Aorta (tissue), 5 donors: ENCODE measurements at places on chromosomes 4 and X. TPM values are rescaled to one million over a fixed set of nuclear protein-coding genes. Genes with fewer than 3 reads are reported as not detected.

GRCh38 chrX:16239211-16239610 is 71.9 kb downstream of the MAGEB17 start:
- no peak for DNase-seq

GRCh38 chr4:25590171-25590570 is 65.5 kb upstream of the SLC34A2 start:
- no peak for DNase-seq

- no peak for DNase-seq
Measured at GRCh38 chr4:178329226-178329872, 887.1 kb upstream of the AGA start.

Gene NDST4
- total RNA-seq, result not detected

DNA sequence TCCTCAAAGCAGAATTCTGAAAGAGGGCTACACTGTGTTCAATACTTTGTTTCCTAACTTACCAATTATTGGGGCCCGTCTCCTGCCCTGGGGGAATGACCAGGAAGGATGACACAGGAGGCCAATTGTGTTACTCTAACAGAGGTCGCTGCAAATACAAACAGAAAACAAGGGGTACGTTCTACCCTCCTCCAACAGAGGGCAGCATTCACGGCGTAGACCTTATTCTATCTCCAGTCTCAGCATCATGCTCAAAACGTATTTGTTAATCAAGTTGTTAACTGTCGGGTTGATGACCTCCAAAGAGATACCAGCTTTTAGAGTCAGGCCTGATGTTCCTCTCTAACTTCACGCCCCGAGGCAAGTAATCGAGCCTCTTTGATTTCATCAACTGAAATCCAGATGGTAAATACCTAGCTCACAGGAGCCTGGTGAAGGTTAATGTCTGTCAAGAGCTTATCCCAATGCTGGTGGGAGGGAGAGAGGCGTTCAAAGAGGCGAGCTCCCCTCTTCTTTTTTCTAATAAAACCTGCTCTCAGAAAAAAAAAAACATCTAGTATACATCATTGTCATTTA is 181.0 kb upstream of the KCNIP4 start:
- DNase-seq, result no peak

DNA sequence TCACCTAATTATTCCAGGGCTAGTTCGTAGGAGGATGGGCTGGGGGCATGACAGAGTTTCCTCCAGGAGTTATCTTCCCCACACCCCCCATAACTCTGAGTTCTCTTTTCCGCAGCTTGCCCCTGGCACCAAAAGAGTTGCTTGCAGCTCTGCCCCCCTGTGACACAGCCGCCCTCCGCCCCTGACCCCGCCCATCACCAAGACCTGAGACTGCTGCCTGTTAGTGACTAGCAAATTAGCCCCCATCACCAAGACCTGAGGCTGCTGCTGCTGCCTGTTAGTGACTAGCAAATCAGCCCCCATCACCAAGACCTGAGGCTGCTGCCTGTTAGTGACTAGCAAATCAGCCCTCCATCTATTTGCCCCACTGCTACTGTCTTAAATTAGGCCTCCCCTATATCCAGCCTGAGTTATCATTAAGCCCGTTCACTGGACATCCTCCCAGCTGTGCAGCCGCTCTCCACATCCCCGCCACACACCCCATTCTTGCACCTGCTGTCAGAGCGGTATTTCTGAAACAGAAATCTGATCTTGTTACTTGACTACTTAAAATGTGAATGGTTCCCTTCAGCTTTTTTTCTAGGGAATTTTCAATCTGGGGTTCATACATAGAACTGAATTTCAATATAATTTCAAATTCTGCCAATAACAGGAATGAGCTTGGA is 1.5 kb upstream of the PAPSS1 start:
- DNase-seq, result no peak

DNA sequence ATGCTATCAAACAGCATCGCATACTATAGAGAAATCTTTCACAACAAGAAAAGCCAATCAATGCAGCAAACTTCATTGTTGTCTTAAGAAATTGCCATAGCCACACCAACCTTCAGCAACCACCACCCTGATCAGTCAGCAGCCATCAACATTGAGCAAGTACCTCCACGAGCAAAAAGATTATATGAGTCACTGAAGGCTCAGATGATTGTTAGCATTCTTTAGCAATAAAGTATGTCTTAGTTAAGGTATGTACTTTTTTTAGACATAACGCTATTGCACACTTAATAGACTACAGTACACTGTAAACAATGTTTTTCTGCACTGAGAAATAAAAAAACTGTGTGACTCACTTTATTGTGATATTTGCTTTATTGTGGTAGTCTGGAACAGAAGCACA is 37.8 kb upstream of the FUNDC1 start:
- no peak for DNase-seq

Gene CT45A1
- not detected for total RNA-seq

DNA sequence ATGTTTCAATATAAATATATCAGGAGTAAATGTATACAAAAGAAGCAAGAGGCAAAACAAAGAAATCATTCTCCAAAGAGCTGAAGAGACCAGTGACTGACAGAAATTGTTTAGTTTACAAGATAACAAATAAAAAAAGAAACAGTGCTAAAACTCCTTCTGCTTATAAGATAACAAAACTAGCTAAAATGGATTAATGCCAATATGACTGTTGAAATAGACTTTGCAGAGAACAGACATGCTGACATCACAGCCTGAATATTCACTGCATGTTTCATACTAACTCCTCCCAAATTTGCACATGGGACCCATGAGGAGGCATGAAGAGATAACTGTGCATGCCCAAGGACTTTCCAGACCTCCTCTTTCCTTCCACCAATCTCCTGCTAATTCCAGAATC is 6.2 kb upstream of the GABRA4 start:
- DNase-seq, result no peak

DNA sequence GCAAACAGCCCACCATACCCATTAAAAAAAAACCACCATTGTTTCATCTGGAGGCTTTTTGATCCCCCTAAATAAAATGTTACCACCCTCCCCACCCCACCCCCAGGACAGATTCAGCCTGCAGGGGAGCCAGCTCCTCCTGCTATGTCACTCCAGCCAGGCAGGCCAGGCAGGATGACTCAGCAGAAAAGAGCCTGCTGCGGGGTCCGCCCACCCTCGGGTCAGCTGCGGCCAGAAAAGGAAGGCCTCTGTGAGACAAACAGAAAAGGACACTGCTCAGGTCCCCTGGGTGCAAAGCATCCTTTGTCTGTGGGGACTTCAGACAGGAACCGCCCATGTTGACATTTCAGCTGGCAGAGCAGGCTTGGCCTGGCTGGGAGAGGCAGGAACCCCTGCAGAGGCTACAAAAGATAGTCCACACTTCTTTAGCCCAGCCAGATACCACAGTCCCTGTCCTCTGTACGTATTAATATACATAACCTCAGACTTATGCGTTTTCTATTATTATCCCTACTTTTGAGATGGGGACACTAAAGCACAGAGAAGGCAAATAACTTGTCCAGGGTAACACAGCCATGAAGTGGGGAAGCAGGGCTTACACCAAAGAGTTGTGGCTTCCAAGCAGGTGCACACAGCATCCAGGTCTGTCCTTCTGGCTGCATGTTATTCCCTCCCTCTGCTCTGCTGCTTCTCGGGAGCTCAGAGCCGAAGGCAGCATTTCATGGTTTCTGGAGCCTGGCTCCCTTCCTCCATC is 147.7 kb downstream of the CPEB2 start:
- DNase-seq, result peak; percentile 87

Gene P2RY8
- 5.0 TPM for total RNA-seq

GRCh38 chrX:72634331-72634730 is 61.7 kb upstream of the HDAC8 start:
- DNase-seq, result no peak

DNA sequence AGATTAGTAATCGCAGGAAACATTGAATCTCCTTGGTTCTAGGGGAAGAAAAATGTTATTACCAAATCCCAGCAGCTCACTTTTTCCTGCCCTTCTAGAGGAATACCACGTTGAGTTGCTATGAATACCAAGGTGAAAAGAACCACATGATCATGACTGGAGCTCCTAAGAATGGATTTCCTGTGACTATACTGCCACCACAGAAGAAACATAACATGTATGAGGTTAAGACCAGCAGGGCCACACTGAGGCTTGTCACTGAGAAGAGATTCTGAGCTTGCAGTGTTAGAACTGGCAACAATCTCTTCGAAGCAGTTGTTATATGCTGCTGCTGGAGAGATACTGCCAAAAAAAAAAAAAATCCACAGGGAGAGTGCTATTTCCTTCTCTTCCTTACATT is 1235.3 kb downstream of the FSTL5 start:
- DNase-seq, result no peak

DNA sequence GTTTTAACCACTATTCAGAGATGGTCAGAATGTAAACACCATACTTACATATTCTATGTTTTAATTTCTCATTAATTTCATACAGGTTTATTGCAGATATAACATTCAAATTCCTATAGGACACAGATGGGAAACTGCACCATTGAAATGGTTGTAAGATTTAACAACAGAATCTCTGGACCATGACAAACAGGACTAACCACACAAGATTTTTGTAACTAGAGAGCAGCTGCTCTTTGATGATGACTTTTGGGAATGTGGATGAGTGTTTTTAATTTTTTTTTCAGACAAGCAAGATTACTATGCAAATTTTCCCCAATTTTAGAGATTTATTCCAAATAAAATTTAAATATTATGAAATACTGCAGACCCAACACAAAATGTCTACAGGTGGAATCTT is 610.2 kb downstream of the PCDH18 start:
- DNase-seq, result no peak

Gene PDZD4
- total RNA-seq, result 19.2 TPM

Gene TEX13C
- total RNA-seq, result not detected

DNA sequence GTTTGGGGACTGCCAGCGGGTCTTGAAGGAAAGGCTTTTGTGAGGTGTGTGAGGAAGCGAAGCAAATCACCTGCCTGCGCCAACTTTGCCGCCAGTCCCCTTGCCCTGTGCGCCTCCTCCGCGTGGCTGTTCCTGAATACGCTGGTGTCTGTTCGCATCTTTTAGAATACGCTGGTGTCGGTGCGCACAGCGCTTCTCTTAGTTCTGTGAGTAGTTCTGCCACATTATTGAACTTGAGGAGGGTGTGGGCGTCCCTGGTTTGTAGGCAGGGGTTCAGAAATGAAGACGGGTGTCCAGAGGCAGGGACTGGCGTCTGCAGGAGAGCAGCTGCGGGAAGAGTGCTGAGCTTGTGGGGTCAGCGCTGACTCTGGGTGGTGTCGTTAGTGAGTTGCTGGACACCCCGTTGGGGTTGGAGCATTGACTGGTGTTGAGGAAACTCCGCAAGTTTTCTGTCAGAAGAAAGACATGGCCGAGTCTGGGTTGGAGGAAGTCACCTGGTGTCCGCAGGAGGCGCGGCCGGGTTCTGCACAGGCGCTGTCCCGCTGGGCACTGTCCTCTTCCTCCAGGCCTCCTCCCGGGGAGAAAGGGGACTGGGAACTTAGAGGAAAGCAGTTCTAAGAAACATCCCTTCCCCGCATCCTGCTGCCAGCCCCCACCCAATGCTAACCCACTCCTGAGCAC is 930 bp downstream of the ZNF718 start:
- peak; percentile 80 for DNase-seq

Gene KLB
- total RNA-seq, result not detected
